ENCODE measurements at places on chromosomes 3 and 15.

DNA sequence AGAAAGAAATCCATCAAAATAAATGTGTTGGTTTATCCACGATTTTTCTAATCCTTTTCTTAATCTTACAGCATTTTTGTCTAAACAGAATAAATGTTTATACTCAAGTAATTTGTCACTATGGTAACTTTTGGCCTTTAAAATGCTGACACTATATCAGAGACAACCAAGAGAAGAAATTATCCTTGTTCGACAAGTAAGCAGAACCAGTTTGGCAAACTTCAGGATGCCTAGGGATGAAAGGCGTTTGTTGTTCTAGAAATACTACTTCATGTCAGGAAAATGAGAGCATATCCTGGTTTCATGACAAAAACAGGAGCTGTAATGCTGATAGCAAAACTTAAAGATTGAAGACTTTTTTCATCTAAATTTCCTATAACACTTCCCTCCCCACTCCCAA is 308.0 kb upstream of the ATP11B start:
- DNase-seq: no peak

- no peak for DNase-seq
Measured at GRCh38 chr3:147418808-147419701, 9.9 kb downstream of the ZIC1 start.

DNA sequence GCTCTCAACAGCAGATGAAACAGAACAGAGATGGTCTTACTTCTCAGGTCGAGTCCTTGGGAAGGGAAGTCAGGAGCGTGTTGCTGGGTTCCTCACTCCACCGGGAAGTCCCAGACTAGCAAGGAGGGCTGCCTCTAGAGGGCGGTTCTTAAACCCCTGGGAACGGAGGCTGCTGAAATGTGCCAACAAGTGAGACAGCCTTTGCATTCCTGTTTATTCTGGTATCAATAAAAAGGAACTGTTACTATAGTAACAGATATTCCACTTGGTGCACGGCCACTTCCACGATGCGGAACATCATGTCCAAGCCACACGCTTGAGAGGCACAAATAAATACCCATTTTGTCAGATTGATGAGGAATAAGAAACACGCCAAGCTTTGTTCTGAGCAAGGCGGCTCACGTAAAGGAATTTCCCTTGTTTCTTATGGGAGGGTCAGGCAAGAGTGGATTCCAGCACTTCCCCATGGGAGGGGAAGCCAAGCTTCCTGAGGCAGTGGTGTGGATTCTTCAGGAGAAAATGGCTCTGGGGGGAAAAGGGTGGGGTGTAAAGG is at the start of gene FAM107A:
FAM107A (minus strand) TSS at position 123 of the 553 bp plus-strand sequence. CDS start 7,531 bp downstream, outside the sequence.
- peak; percentile 36 for DNase-seq

- DNase-seq: no peak
Measured at GRCh38 chr3:57087361-57088092, 27.1 kb downstream of the SPATA12 start.

GRCh38 chr15:33963831-33964664 is 4.2 kb upstream of the CHRM5 start:
- peak; percentile 79 for DNase-seq

DNA sequence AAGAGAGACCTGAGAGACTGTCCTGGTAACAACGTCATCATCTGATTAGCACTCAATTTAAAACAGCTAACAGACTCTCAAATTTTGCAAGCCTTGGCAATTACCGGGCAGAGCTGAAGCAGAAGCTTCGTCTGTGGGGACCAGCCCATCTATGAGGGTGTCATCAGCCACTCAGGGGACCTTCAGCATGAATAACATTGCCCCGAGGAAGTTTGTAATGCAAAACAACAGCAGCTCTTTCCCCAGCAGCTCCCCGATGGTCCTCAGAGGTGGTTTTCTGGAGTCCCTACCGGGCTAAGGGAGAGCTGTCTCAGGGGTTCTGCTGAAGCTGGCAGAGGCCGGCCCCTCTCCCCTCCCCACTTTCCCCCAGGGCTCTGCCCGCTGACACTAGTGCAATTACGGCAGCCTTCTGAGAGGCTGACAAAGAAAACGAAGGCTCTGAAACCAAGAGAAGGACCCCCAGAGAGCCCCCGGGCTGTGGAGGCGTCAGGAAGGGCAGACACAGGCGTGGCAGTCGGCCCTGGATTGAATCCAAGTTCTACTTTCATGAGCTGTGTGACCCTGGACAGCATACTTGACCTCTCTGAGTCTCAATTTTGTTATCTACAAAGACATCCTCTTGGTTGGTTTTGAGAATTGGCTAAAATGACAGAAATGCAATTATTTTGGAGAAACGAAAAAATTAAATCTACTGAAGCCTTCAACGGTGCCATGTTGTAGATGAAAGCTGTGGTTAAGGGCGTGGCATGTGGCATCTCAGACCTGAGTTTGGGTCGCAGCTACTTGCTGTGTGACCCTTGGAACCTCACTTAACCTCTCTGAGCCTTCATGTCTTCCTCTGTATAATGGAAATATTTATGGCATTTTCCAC is 102.1 kb upstream of the TLE3 start:
- DNase-seq: no peak

GRCh38 chr3:186818956-186819355 is 12.7 kb upstream of the RFC4 start:
- DNase-seq: no peak

DNA sequence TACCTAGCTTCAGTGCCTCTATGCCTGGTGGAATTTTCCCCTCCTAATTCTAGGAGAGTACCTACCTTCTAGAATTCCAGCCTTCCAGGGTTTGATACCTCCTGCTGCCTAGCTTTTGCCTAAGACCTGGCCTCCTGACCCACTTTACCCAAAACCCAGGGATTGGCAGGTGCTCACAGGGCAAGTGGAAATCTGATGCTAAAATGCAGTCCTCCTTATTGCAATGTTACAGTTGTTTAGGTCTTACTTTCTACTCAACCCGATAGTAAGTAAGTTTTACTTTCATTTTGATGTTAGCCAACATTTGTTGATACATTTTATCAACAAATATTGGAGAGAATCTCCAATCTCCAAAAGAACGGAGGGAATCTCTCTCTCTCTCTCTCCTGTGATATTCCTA is 275.9 kb downstream of the DOCK3 start:
- no peak for DNase-seq

DNA sequence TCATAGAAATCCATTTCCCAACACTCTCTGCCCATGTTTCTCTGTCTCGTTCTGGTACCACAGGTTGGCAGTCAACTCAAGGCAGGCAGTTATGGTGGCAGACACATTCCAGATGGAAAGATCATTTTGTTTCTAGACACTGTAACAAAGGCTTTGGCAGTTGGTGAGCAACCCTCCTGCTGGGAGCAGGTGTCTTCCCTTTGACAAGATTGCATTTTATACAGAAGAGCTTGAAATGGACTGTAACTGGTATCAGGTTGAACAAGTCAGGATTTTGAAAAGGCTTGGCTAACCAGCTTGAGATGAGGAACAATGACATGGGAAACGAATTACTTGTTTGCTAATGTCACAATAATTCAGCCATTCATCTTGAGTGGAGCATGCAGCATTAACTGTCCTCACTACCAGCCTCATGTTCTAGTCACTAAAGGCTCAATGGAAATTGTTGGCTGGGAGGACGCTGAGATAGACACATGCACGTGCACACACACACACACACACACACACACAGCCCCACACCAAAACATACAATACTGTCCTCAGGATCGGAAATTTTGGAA is 170.0 kb downstream of the SEMA6D start:
- DNase-seq: no peak

GRCh38 chr15:85172846-85173490 is 191.3 kb downstream of the PDE8A start:
- DNase-seq: no peak

GRCh38 chr3:32569540-32570420 is 878 bp downstream of the DYNC1LI1 start:
- DNase-seq: peak; percentile 52

DNA sequence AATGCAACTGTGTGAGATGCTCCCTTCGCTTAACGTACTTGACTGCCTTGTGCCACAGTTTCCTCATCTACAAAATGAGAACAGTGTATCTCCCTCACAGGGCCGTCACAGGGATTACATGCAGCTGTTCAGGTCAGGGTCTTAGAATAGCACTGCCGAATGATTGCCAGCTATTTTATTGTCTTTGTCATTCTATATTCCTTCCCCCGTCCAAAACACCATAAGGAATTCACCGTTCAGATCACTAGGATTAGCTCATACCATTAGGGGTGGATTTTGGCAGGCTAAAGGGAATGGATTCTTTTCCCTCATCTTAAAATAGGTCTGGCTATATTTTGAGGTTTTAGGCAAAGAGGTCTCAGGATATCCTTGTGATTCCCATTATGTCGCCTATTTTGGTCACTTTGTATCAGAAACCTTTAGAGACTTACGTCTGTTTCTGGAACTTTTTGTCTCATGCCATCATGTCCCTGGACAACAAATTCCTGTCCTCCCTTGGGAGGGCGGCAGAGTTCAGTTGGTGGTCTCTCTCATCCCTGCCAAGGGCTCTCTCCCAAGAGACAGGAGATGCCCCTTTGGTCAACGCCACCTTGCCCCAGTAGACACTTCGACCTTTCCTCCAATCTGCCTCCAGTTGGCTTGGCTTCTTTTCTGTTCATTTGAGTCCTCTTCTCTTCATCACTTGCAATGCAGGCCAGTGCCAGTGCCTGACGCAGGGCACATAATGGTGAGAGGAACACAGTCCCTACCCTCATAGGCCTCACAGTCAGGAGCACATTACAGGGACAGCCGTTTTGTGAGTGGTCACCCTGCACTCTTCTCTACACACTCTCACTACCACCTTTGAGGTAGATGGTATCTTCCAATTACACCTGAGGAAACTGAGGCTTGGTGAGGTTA is 171.6 kb upstream of the BHLHE40 start:
- no peak for DNase-seq
